ENCODE measurements at places on chromosomes 7 and 10.
A peak's percentile ranks its signal among the peaks of the same experiment; 100 is the strongest.

DNA sequence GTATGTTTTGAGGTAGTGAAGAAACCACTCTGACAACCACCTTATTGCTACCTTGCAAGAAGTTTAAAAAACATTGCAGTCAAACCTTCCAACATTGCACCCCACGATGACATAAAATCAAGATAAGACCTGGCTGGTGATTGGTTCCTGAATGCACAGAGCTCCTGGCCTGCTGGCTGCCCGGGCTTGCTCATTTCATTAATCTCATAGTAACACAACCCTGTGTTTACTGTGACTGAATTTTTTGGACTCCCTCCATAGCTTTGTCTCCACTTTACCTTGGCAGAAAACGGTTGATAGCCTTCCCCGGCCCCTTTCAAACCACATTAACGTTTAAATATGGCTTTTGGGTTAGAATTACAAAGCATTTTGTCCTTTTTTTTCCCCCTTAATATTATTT lies 27.5 kb downstream of the VWA2 start:
- no peak for DNase-seq

DNA sequence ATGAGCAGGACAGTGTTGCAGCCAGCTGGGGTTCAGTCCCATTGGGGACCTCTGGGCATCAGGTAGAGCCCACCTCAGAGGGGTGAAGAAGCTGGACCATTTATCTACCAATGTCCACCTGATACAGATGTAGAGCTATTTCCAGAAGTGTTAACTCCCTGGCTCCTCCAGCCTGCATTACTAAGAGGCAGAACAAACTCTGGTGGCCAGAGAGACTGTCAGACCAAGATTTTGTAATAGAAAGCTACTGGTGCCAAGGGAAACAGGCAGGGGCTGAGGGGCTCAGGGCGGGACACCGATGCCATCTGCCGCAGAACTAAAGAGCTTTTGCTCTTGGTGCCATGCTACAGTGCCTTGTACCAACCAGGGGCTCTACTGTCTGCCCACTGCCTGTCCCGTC lies 268.2 kb upstream of the HABP2 start:
- no peak for DNase-seq

DNA sequence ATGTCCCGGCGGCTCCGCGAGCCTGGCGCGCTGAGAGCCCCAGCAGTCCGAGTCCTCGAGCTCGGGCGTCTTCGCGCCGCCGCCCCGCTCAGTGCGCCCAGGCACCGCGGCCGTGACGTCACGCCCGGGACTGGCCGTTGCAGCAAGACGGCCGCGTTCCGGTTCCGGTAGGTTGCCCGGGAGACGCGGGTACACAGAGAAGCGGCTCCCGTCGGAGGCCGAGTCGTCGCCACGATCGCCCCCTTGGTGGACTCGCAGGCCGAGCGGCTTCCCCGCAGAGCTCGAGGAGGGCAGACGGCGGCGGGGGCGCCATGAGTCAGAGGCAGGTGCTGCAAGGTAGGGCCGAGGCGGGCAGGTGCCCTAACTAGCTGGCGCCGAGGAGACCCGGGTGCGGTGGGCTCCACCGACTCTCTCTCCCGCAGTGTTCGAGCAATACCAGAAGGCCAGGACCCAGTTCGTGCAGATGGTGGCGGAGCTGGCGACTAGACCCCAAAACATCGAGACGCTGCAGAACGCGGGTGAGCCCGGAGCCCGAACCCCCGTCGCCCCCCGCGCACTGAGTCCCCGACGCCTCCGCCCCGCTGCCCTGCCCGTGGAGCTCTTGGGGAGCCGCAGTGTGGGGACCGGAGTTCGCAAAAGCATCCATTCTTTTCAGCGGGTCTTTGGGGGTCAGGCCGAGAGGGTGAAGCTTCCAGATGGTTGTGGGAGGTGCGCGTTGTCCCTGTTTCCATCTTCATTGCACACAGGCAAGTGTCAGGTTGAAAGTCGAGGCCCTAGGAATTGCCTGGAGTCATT lies at the start of gene SPAG6:
TSS of gene SPAG6 (plus strand) at position 196 of the 795 bp plus-strand sequence. CDS start at position 312, 116 bp downstream.
- no peak for DNase-seq

DNA sequence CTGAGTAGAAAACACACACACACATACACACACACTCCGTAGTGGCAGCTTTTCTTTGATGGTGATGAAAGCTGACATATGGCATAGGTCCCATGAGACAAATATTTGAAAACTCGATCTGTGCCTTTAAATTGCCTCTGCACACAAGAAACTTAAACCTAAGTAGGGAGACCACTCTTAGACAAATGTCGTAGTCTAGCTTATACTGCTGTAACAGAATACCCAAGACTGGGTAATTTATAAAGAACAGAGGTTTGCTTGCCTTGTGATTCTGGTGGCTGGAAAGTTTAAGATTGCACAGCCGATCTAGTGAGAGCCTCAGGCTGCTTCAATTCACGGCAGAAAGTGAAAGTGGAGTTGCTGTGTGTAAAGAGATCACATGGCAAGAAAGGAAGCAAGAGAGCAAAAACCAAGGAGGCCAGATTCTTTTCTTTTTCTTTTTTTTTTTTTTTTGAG lies 489.4 kb upstream of the SORCS1 start:
- no peak for DNase-seq

- no peak for DNase-seq
Measured at GRCh38 chr7:99440195-99440594, 1.5 kb downstream of the CPSF4 start.

DNA sequence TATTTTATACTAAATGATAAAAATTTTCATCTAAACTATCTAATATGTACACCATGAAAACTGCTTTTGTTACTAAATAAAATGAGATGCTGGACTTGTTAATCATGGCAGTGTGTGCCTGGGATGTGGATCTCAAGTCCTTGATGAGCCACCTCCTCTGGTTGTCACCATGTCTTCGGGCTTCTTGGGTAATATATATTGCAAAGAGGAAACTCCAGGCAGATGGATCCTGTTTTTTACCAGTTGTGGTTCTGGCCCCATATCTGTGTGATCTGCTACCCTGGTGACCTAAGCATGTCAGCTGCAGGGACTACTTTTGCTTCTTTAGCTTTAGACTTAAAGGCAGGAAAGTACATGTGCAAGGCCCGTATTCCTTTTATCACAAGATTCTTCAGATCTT lies 46.2 kb downstream of the TMEM60 start:
- peak; percentile 66 for DNase-seq

- no peak for DNase-seq
Measured at GRCh38 chr10:34078017-34078744, 736.9 kb downstream of the PARD3 start.

DNA sequence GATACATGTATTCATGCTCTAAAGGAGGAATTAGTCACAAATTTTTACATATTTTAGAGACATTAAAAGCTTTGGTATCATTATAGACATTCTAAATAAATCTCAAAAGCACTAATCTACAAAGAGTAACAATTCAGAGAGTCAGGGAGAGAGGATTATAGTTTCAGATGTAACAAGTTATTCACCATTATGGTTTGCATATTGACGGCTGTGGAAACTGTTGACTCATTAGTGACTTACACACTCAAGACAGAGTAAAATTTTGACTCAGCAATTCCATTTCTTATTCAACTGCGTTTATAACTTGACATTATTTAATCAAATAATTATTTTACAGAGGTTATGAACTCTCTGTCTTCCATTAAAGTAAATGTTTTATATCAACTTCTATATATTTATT lies 95.4 kb upstream of the SEMA3C start:
- DNase-seq: no peak

DNA sequence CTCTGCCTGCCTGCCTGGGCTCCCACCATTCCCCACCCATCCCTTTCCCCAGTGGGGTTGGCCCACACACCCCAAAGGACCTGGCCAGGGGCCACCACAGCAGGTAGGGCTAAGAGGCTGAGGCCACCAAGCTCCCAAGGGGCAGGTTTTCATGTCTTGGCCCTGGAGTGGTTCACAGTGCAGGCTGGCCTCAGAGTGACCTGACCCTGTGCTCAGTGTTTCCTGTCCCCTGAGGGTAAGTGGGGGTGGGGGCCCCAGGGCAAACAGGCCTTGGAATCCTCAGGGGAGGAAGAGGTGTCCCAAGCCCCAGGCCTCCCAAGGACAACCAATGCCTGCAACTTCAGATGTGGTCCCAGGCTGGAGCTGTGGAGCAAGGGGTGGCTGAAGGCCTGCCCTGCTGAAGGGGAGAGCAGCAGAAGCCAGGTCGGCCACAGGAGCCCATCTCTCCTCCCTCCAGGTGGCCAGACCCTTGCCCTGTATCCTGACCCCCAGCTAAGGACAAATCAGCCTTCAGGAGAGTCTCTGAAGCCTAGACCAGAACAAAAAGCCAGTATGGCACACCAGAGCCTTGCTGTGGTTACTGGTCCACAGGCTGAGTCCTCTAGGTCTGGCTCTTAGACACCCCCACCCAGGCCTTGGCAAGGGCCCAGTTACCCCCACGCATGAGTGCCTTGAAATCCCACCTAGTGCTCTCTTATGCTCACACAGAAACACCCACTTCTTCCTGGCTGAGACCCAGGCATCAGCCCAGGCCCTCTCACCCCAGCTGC lies 27.6 kb downstream of the POLL start:
- DNase-seq: no peak

DNA sequence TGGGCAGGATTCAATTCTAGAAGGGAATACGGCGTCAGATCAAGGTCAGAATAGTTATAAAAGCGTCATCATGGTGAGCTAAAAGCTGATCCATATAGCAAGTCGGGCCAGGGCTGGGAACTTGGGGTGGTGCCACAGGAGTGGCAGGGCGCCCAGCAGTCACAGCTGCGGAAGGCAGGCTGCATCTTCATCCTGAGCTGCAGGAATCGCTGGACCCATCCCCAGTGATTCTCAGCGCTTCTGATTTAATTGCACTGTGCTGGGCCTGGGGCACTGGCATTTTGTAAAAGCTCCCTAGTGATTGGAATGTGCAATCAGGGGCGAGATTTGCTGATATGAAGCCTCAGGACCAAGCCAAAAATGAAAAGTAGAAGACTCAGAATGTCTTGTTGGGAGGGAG lies 135.3 kb downstream of the CTTNBP2 start:
- DNase-seq: no peak

DNA sequence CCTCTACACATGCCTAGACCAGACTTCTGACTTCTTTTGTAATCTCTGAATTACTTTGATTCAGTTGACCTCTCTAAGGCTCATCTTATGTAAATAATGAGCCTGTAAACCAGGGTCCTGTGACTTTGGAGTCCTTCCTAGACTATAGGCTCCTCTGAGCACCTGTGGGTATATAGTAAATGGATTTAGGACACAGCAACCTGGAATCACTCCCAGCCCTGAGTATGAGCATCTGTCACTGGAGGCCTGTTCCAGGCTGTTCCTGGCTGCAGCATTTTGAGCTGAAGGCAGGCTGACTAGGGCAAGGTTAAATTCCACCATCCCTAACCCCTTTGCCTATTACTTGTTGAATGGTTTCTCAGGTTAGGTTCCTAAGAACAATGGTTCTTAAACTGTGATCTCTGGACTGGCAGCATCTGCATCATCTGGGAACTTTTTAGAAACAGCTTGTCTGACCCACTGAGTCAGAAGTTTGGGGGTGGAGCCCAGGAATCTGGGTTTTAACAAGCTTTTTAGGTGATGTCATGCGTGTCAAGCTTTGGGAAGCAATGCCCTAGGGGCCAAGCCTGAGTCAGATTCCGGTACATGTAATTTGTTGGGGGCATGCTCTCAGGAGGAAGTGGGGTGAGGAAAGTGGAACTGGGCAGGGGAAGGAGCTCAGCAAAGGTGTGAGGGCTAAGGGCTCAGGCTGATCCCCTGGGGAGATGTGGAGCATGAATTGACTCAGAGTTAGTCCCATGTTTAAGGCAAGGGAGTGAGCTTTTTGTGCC lies 28.2 kb downstream of the MINDY4 start:
- DNase-seq: peak; percentile 65

DNA sequence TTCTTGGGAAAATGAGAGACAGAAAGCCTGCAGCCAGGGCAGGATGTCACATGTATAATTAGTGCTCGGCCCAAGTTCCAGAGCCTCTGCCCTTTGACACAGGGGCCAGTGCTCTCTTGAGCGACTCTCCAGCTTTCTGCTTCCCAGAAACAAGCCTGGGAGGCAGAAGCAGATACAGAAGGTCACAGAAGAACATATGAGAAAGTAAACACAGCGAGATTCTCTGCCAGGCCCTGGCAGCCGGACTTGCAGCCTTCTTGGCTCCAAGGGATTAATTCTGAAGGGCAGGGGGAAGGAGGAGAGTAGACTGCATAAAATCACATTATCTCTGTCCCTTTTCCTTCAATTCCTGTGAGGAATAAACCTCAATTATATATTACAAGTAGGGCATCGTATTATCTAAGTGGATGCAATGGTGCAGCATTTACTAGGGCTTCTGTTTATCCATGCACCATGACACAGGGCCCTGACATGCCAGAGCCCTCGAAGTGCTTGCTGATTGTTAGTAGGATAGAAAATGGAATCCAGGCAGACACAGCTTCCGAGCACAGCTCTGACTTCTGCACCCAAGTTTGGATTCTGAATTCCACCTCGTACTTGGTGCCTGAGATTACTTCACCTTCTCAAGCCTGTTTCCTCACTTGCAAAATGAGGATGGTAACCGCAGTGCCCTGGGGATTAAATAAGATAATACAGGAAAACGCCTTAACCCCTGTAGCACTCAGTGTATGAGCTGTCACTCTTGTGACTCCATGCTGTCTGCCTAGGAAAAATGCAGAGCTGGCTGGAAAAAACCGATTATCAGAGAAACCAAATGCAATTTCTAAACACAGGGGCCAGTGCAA lies 536.5 kb downstream of the TNS3 start:
- no peak for DNase-seq

DNA sequence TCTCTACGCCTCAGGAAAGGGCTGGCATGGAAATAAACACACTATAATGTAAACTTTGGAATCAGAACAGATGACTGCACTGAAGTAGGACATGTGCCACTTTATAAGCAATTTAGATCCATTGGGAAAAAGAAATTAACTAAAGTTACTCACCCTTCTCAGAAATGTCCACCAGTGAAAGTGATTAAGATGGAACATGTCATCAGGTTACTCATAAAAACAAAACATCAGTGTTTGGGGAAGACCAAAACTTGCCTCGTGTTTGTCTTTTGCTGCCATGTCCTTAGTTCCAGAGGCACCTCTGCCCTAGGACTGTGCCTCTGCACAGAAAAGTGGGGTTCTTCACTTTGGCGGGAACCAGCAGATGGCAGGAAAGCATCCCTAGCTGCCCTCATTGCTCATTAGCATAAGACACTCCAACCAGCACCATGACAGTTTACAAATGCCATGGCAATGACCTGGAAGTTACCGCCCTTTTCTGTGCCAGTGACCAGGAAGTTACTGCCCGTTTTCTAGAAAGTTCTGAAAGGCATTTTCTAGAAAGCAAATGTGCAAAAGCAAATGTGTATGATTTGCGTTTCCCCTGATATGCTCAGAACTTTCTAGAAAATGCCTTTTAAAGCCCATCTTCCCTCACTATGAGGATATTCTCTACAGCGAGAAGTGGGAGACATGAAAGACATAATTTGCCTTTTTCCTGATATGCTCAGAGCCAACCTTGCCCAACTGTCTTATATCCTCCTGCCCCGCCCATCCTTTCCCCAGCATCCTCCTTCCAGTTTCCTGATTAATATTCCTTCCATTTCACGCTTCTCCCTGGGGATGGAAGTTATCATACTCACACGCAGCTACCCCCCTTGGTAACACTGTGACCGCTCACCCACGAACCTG lies 258.2 kb downstream of the USP6NL start:
- DNase-seq: no peak

- no peak for DNase-seq
Measured at GRCh38 chr10:3783682-3784432, 1.2 kb downstream of the KLF6 start.

- no peak for DNase-seq
Measured at GRCh38 chr7:40162516-40162915, 27.7 kb downstream of the SUGCT start.

GRCh38 chr7:88664630-88665233 lies 94.8 kb upstream of the ZNF804B start:
- DNase-seq: peak; percentile 90

- no peak for DNase-seq
Measured at GRCh38 chr7:113010377-113010776, 76.2 kb downstream of the GPR85 start.

GRCh38 chr7:69922026-69922803 lies 323.9 kb downstream of the AUTS2 start:
- no peak for DNase-seq

Data from dermis microvascular lymphatic vessel endothelial cell (primary cell).